ENCODE measurements at places on chromosomes 4 and X.

- DNase-seq = no peak
These were observed 77.3 kb upstream of the LIMCH1 start for GRCh38 chr4:41460641-41461040.

DNA sequence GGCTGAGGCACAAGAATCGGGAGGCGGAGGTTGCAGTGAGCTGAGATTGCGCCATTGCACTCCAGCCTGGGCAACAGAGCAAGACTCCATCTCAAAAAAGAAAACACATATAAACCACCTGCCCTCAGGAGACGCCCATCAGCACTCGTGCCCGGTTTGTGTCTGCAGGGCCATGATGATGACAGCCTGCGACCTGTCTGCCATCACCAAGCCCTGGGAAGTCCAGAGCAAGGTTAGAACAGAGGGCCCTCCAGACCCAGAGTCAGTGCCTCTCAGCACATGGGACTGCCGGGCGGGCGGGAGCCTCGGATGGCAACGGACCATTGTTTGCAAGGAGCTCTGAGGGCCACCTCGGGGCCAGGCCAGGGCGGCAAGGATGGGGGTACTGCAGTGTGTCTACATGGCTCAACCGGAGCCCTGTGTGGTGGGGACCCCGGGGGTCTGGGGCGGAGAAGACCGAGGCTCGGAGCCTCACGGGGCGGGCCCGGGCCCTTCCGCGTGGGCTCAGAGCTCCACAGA lies 9.3 kb downstream of the ATP5ME start:
- DNase-seq = no peak

GRCh38 chr4:4327652-4328121 lies 37.6 kb downstream of the ZBTB49 start:
- DNase-seq = peak; percentile 85

DNA sequence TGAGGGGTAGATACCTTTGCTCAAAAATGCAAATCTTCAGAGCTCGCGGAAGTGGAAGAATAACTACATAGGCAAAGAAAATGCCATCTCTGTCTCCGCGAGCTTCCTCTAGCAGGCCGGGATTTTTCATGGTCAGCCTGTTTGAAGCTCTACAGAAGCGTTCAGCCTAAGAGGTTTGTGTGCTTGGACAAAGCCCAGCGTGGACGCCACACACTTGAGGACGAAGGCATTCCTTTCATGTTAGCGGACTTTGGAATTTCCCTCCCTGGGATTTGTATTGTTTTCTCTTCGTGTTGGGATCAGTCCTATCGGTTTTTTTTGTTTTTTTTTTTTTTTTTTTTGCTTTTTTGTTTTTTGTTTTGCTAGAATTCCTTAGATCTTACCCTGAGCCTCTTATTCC lies 53.7 kb downstream of the SMIM31 start:
- peak; percentile 35 for DNase-seq

DNA sequence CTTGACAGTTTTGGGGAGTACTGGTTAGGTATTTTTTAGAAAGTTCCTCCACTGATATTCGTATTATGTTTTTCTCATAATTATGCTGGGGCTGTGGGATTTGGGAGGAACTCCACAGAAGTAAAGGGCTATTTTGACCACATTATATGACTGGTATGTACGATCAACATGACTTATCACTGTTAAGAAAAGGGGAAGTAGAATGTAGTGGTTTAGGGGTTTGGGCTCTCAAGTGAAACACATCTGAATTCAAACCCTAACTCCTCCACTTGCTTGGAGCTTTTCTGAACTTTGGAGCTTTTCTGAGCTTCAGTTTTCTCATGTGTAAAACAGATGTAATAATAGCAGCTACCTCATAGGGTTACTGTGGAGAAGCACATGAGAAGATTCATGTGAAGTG lies 96.4 kb upstream of the C1GALT1C1 start:
- DNase-seq = no peak

DNA sequence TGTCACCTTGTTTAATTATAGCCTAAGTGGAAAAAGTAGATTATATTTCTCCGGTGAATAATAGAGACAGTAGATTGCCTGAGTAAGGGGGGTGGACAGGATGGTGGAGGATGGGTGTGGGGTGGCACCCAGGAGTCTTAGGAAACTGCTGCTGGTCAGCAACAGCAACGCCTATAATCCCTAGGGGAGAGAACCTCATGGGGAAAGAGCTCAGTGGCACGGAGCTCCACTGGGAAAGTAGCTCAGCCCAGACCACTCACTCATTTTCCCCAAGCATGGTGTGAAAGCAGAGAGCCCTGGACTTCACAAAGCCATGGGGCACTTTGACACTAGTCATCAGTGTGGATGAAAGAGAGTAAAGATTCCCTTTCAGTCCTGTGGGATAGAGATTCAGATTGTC lies 31.1 kb downstream of the METTL14 start:
- DNase-seq = no peak

- no peak for DNase-seq
These were observed 199.0 kb upstream of the CXXC4 start for GRCh38 chr4:104693601-104694201.

DNA sequence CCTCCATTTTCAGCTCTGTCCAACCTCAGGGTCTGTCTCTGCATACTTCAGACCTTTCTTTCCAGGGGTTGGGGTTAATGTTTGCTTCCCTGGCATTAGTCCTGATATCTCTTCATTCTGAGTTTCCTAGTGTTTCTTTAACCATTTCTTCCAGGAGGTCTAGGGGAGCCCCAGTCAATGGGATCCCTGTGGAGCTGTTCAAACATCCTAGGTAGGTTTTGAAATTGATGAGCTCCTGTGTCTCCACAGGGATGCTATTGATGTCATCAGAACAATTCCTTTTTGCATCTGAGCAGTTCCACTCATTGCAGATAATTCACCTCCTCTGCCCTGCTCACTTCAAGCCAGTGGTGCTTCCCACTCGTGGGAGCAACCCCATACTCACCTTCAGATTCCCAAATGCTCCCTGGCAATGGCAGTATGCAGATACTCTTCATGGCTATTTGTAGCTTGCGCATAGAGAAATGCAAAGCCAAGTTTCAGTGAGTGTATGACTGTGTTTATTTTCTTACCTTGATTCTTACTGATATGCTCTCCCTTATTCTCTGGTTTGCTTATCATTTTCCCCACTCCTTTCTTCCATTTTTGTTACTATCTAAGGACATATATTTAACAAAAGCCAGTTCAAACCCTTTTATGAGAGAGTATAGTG lies 33.7 kb upstream of the LIMCH1 start:
- no peak for DNase-seq

GRCh38 chr4:132275583-132276121 lies 873.4 kb upstream of the PCDH10 start:
- DNase-seq = no peak

DNA sequence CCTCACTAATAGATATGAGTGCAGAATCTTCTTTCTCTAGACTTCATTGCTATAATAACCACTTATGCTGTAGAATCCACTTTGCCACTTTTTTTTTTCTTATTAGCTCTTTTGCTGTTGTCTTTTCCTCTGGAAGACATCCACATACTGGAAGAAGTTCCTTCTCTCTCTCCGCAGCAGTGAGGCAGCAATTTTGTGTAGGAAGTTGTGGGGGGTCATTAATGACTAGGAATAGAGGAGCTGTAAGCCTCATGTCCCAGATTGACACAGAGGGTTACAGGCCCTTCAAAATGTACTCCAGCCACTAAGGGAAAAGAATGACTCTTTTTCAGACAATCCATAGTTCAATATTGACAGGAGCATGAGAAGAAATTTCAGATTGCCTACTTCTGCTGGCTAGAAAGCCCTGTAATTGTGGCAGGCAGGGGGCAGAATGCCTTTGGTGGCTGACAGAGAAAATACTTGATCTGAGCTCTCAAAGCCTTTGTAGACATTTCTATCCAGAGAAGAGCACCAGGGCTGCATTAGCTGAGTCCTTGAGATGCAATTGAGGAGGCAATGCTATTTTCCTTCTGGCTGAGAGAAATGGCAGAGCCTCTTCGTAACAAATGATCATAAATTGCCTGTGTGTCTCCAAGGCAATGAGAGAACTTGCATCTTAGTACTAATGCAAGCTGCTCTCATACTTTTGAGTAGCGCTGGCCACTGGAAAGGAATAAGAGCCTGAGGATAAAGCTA lies 856.2 kb downstream of the STIM2 start:
- no peak for DNase-seq

DNA sequence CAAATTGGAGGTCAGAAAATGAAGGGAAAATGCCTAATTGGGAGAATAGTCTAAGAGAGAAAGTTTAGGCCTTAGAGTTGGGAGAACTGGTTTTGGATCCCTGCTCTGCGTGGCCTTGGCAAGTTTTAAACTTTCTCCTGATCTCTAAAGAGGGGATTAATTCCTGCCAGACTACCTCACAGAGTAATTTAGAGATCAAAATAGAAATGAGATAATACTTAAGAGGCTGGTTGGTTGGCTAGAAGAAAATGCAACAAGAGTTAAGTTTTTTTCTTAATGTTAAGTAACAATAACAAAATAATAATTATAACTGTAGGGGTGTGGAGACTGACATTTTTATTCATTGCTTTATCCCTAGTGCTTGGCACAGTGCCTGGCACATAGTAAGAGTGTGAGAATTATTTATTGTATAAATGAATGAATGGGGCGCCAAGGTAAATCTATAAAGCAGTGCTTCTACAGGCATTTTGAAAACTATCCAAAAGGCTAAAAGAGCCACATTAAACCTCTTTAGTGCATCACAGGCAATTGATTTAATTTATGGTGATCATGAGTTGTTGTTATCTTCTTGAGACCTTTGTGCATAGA lies 160.5 kb downstream of the RASL11B start:
- no peak for DNase-seq

DNA sequence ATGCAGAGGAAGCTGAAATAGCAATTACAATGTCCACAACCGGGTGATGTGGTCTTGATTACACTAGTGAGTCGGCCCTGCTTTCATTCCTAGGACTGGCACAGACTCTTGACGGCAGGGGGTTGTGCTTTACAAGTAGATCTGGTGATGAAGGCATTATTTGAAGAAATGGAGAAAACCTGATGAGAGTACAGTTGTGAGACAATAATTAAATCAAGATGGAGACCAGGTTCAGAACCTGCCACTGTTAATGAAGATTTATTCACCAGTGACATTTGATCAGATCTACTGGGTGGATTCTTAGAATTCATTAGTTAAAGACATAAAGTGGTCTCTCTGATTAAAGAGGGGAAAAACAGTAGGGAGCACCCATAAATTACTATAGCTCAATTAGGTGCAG lies 747.2 kb downstream of the STPG2 start:
- no peak for DNase-seq

DNA sequence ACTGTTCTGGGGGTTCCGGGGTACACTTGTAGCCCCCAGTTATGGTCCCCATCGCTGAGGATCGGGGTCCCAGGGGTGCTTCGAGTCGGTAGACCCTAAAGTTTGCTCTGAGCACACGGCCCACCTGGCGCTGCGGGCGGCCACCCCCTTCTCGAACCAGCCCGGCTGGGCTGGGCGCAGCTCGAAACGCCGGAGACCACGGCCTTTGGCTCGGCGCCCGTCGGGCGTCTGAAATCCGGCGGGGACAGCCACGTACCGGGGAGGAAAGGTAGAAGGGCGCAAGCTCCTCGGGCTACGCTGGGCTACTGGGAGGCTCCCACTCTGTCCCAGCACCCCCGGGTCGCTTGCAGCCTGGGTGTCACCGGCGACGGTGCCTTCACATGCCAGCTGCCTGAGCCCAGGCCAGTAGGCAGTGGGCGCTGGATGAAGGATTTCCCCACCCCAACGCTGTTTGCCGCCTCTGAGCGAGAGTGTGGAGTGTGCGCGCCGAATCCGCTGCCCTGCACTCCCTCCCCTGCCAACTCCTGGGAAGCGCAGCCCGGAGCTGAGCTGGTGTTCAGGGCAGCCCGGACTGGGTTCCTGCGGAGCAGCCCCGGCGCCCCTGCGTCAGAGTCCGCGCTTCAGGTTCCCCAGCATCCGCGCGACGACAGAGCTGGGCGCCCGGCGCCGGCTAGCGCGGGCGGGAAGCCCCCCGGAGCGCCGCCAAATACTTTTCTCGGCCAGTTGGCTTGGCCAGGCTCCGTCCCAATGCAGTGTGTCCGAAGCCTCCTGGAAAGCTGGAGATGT lies 637 bp downstream of the MAMLD1 start:
- peak; percentile 23 for DNase-seq

GRCh38 chr4:23884741-23885140 lies 5.1 kb downstream of the PPARGC1A start:
- DNase-seq = no peak

DNA sequence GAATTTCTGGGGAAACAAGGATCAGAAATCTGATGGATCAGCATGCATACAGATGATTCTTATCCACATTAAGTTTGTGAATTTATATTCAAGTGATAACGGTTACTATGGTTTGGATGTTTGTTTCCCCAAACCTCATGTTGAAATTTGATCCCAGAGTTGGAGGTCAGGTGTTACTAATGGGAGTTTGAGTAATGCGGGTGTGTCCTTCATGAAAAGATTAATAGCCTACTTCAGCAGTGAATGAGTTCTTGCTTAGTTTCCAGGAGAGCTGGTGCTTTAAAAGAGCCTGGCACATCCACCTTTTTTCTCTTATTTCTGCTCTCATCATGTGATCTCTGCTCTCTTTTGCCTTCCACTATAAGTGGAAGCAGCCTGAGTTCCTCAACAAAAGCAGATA lies 712.4 kb downstream of the IL1RAPL1 start:
- no peak for DNase-seq

DNA sequence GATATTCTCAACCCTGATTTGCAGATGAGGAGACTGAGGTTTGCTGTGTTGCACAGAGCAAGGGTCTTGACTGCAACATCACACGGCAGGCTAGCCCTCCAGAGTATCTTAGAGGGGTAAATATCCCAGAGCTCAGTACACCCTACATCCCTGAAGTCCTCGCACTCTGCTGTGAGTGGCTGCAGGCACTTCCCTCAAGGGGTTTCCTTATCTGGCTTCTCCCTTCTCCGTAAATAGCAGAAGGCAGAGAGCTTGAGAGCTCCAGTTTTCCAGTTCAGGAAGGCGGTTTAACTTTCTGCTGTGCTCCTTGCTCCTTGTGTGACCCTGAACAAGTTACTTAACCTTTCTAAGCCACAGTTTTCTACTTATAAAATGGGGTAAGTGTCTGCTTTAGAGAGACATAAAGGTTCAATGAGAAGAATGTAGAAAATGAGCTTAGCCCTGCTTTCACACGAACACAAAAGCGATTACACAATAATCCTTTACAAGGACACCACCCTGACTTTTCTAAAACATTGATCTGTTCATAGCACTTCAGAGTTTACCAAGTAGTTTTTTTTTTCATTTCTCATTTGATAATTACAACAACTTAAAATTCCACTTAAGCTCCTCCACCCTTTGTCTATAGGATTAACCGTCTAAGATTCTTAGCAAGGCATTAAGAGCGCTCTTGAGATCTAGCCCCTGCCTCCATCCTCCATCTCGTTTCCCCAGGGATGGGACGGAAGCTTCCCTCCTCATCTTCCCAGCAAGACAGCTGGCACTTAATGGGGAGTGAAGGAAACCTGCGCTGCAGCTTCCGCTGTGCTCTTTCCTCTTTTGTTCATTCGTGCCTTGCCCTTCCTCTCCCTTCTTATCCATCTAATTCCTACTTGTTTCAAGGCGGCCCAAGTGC lies 68.4 kb downstream of the TAPT1 start:
- no peak for DNase-seq

DNA sequence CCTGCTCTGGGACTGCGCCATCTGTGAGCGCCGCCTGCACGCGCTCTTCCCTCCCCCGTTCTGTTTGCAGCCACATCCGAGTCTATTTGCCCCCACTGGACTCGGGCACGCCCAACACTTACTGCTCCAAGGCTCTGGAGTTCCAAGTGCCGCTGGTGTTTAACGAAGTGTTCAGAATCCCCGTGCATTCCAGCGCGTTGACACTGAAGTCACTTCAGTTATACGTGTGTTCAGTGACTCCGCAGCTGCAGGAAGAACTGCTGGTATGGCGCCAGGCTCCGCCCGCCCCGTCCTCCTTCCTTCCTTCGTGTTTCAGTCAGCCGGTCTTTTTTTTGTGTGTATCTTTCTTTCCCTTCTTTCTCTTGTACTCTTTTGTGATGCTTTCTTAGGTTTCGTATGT lies 30.7 kb upstream of the CLCN4 start:
- no peak for DNase-seq

- no peak for DNase-seq
These were observed 82.8 kb downstream of the CHIC2 start for GRCh38 chr4:53981567-53981966.

Data from WTC11 (cell line).